ENCODE measurements at places on chromosomes 1 and 21.

- peaks cover 7% of the 10 kb centered on the region for H3K4me1 ChIP-seq
- H3K36me3 ChIP-seq = no peaks in the 10 kb centered on the region
- H3K4me3 ChIP-seq = no peak overlapping the region
- H3K27ac ChIP-seq = no peak overlapping the region
- no peak for DNase-seq
Observed at GRCh38 chr1:7289694-7290093, 481.4 kb upstream of the VAMP3 start.

DNA sequence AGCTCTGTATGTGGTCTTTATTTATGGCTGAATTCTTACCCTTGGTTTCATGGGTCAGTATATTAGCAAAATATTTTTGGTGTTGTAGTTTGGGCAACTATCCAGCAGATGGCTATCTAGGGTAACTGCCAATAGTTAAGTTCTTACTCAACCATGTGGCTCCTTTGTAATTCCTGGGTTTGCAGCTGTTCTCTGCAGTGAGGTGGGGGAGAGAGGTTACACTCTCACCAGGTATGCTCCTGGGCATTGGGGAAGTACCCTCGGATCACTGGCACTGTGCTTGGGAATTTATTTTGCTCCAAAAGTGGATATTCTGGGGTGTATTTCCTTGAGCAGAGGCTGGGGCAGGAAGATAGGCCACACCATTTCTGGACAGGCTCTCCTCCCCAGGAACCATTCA lies 436.7 kb upstream of the TMPRSS15 start:
- no peaks in the 10 kb centered on the region for H3K4me1 ChIP-seq
- no peaks in the 10 kb centered on the region for H3K27me3 ChIP-seq
- no peak overlapping the region for H3K4me3 ChIP-seq
- DNase-seq = no peak
- no peaks in the 10 kb centered on the region for H3K36me3 ChIP-seq
- H3K27ac ChIP-seq = no peak overlapping the region

DNA sequence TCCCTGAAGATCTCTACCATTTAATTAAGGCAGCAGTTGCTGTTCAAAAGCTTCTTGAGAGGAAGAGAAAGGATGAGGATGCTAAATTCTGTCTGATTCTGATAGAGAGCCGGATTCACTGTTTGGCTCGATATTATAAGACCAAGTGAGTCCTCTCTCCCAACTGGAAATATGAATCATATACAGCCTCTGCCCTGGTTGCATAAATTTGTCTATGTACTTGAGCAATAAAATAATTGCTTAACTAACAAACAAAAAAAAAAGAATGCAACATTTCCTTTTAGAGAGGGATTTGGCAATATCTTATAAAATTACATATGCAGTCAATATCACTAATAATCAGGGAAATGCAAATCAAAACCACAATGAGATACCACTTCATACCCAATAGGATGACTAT lies 26.8 kb downstream of the ALDH9A1 start:
- H3K4me1 ChIP-seq = no peaks in the 10 kb centered on the region
- H3K36me3 ChIP-seq = no peaks in the 10 kb centered on the region
- no peak for DNase-seq
- no peak overlapping the region for H3K4me3 ChIP-seq
- no peaks in the 10 kb centered on the region for H3K27me3 ChIP-seq

- H3K27me3 ChIP-seq = no peaks in the 10 kb centered on the region
- DNase-seq = no peak
- H3K27ac ChIP-seq = no peak overlapping the region
- no peak overlapping the region for H3K4me3 ChIP-seq
- H3K36me3 ChIP-seq = no peaks in the 10 kb centered on the region
- H3K4me1 ChIP-seq = no peaks in the 10 kb centered on the region
Observed at GRCh38 chr1:182625719-182626504, 21.7 kb upstream of the RGS16 start.

GRCh38 chr1:214332946-214333798 lies 52.2 kb downstream of the SMYD2 start:
- no peaks in the 10 kb centered on the region for H3K36me3 ChIP-seq
- H3K4me3 ChIP-seq = no peak overlapping the region
- DNase-seq = peak; percentile 55
- peak overlapping the region; percentile 36 for H3K27ac ChIP-seq

GRCh38 chr1:181794332-181794731 lies 267.2 kb downstream of the ZNF648 start:
- no peaks in the 10 kb centered on the region for H3K36me3 ChIP-seq
- H3K4me1 ChIP-seq = no peaks in the 10 kb centered on the region
- H3K27ac ChIP-seq = no peak overlapping the region
- no peaks in the 10 kb centered on the region for H3K27me3 ChIP-seq

DNA sequence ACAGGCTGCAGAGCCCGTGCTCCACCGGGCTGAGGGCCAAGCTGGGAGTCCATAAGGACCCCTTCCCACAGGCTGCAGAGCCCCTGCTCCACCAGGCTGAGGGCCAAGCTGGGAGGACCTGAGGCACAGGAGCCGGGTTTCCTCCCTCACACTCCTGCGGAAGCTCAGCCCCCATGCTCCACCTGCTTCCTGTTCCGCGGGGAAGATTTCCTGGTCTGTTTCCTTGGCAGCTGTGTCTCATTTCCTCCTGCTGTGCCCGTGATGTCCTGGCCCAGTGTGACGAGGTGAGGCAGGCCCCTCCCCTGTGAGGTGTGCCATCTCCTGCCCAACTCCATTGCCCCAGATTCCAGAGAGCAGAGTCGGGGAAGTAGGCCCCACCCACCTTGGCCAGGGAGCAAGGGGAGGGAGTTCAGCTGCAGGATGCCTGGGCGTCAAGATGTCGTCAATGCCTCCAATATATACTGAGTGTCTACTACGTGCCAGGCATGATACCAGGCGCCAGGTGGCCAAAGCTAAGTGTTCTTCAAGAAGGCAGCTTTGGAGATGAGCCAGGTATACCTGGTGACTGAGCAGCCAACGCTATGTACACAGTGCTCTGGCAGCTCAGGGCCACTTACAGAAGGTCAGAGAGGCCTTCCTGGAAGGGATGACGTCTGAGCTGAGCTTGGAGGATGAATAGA lies 58.8 kb downstream of the NAV1 start:
- no peaks in the 10 kb centered on the region for H3K27me3 ChIP-seq
- H3K36me3 ChIP-seq = no peaks in the 10 kb centered on the region
- no peak for DNase-seq
- no peak overlapping the region for H3K4me3 ChIP-seq
- peaks cover 12% of the 10 kb centered on the region for H3K4me1 ChIP-seq

GRCh38 chr1:220250681-220251080 lies 21.6 kb downstream of the RAB3GAP2 start:
- no peaks in the 10 kb centered on the region for H3K27me3 ChIP-seq
- no peaks in the 10 kb centered on the region for H3K4me1 ChIP-seq
- no peak for DNase-seq
- no peak overlapping the region for H3K4me3 ChIP-seq

DNA sequence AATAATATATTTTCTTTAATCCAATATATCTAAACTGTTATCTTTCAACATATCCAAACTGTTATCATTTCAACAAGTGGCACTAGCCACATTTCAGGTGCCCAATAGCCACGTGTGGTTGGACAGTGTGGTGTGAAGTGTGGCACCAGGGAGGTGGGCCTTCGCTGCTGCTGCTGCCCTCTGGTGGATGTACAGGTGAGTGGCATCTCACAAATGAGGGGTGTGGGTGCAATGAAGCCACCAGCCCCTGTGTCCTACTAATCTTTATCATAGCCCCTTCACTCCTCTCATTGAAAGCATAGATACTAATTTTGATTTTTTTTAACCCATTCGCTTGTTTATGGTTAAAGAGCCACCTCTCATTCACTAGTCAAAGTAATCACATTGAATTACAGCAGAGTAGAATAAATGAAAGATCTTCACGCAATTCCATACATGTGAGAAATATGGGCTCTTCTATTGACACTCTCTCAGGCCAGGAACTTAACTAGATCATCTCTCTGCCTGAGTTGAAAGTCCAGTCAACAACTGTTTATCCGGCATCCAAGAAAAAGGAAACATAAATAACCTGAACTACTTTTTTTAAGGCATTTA lies 499.2 kb downstream of the OMA1 start:
- no peaks in the 10 kb centered on the region for H3K36me3 ChIP-seq
- DNase-seq = no peak

DNA sequence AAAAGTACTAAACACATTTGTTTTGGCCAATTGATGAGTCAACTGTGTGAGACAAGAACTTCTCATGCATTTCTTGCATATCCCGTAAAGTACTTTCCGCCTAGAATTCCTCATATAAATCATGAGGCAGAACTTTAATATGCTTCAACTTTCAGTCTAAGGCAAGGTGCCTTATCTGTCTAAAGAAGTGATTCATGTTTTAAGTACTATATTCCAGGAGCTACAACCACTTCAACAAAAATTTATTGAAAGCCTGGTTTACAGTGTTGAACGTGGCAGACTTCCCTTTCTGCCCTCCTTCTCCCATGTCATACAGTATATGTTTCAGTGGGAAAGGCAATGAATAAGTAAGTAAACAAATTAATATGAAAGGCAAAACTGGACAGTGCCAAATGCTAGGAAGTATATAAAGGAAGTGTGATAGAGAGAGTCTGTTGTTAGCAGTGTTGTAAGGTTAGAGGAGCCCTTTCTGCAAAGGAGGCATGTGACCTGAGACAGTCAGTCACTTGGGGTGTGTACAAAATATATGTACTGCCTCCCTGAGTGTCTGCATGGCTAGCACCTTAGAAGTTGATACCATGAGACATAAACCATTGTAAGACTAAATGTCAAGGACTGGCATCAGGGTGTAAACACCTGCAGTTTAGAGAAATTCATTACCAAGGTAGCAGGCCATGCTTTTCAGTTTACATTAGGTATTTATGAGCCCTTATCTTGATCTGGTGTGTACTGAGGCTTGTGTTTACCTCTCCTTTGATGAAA lies 362.2 kb downstream of the SRGAP2C start:
- H3K36me3 ChIP-seq = no peaks in the 10 kb centered on the region
- no peak for DNase-seq
- H3K4me1 ChIP-seq = no peaks in the 10 kb centered on the region
- no peak overlapping the region for H3K4me3 ChIP-seq
- no peaks in the 10 kb centered on the region for H3K27me3 ChIP-seq

- H3K27ac ChIP-seq = peak overlapping the region; percentile 98
- peaks cover 6% of the 10 kb centered on the region for H3K4me1 ChIP-seq
- peak overlapping the region; percentile 55 for H3K4me3 ChIP-seq
- DNase-seq = peak; percentile 87
- no peaks in the 10 kb centered on the region for H3K27me3 ChIP-seq
Observed at GRCh38 chr1:225746361-225747179, 31.1 kb upstream of the SRP9 start.

DNA sequence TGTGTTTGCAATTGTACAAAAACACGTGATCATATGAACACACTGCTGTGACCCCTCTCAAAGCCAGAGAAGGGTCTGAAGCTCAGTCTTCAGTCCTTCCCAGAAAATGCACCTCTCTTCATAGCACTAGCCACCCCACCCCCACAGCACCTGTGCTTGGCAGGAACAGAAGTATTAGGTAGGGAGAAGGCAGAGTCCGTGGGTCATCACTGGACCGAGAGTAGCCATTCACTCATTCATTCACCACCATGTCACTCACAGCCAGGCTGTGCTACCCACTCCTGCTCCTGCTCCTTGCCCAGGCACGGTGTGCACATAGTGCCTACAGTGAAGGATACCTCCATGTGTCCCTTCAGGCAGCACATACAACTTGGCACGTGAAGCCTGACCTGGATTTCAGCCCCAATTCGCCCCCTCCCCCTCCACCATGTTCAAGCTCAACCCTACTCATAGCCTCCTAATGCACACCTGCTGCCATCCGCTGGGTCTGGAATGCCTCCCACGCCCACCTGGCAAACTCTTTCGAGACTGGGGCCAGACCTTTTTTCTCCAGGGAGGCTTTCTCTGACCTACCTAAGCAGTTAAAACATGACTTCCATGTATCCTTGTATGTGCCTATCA lies 81.9 kb upstream of the GALNT2 start:
- DNase-seq = no peak
- no peak overlapping the region for H3K27ac ChIP-seq
- no peaks in the 10 kb centered on the region for H3K36me3 ChIP-seq
- H3K4me1 ChIP-seq = no peaks in the 10 kb centered on the region
- no peaks in the 10 kb centered on the region for H3K27me3 ChIP-seq

DNA sequence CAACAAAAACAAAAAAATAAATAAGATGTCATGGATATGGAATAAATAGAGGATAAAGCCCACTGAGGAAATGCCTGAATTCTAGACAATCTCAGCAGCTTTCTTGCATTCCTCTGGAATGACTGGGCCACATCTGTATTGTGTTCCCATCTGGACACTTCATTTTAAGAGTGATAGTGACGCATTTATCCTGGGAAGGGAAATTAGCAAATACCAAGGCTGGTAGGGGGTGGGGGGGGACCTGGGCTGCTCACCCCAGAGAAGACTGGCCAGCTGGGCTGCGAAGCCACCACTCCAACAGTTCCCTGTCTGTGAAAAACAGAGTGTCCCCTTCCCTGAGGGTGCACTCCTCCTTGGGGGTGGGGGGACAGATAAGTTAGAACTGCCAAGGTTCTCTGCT lies 106.3 kb downstream of the HIVEP3 start:
- no peaks in the 10 kb centered on the region for H3K4me1 ChIP-seq
- peak; percentile 34 for DNase-seq
- H3K4me3 ChIP-seq = no peak overlapping the region
- H3K36me3 ChIP-seq = no peaks in the 10 kb centered on the region
- H3K27me3 ChIP-seq = no peaks in the 10 kb centered on the region
- H3K27ac ChIP-seq = no peak overlapping the region

- no peaks in the 10 kb centered on the region for H3K4me1 ChIP-seq
- H3K27me3 ChIP-seq = no peaks in the 10 kb centered on the region
- DNase-seq = no peak
Observed at GRCh38 chr1:187645651-187646050, 816.9 kb downstream of the PLA2G4A start.

- no peak overlapping the region for H3K27ac ChIP-seq
- DNase-seq = no peak
- H3K36me3 ChIP-seq = no peaks in the 10 kb centered on the region
- peaks cover 4% of the 10 kb centered on the region for H3K4me1 ChIP-seq
- no peak overlapping the region for H3K4me3 ChIP-seq
Observed at GRCh38 chr1:59139396-59139795, 157.5 kb upstream of the FGGY start.

DNA sequence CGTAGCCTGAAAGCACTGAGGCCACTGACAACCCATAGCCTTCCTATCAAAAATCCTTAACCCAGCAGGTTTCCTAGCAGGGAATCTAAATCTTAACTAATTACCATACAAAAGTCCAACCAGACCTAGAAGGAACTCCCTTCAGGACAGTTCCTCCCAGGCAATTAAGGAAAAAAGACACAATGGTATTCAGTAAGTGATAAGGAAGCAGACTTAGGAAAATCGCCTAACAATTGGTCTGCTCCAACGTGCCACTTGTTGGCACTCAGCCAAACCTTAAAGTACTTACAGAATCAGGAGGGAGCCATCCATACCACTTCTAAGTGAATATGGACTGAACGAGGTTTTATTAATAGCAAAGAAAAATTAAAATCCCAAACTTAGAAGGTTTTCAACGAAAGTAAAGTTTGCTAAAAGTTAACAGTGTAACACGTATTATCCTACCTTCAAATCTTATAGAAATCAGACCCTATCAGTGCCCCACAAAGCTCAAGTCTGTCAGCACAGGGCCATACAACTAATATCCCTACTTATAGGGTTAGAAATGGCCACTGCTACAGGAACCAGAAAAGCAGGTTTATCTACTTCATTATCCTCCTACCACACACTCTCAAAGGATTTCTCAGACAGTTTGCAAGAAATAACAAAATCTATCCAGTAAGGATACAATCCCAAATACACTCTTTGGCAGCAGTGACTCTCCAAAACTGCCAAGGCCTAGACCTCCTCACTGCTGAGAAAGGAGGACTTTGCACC lies 29.0 kb downstream of the SPATA6 start:
- DNase-seq = no peak
- H3K27me3 ChIP-seq = no peaks in the 10 kb centered on the region
- no peaks in the 10 kb centered on the region for H3K4me1 ChIP-seq
- no peak overlapping the region for H3K27ac ChIP-seq
